ENCODE measurements at places on chromosomes 7 and 10. TPM values are rescaled to one million over a fixed set of nuclear protein-coding genes. Genes with fewer than 3 reads are reported as not detected.

SLC16A9 gene
- not detected for total RNA-seq

WDR91 gene
- total RNA-seq = 8.3 TPM

- DNase-seq = peak; percentile 24
- no peaks in the 10 kb centered on the region for H3K4me1 ChIP-seq
- H3K27me3 ChIP-seq = no peaks in the 10 kb centered on the region
These were observed 21.4 kb downstream of the ZKSCAN5 start for GRCh38 chr7:99525713-99526440.

GRCh38 chr10:88879534-88880281, at the start of gene STAMBPL1:
Gene STAMBPL1, plus strand, starts transcription at chr10:88880245. Its CDS starts 21,464 bp downstream, at chr10:88901709.
- H3K27ac ChIP-seq = peak within 1 kb of the TSS; percentile 79
- DNase-seq = no peak
- H3K4me1 ChIP-seq = no peaks in the 10 kb centered on the region
- no peaks in the 10 kb centered on the region for H3K36me3 ChIP-seq

Data from right lobe of liver (tissue), 6 donors.